ENCODE measurements at places on chromosomes 6 and 20. TPM values are rescaled to one million over a fixed set of nuclear protein-coding genes. Genes with fewer than 3 reads are reported as not detected.

ACTL10 gene
- 1.7 TPM for total RNA-seq

SLC18B1 gene
- total RNA-seq: 19.3 TPM

FAM135A gene
- total RNA-seq: 33.4 TPM

RAET1L gene
- total RNA-seq: not detected

DNA sequence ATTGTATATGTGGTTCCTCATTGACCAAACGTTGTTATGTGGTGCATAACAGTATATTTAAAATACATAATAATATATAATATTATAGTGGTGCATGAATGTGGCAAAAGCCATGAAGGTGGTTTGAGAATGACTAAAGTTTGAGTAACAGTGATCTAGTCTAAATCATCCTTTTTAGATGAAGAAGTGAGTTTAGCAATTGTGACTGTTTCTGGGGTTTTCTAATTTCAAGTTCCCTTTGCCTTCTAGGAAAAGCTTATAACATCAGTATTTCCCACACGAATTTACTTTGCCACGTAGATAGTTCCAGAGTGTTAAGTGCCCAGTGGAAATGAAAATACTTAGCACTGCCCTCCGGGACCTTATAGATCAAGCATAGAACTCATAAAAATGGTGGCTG, 40.9 kb downstream of the ARFGEF2 start:
- no peak for DNase-seq

- no peak for DNase-seq
These were observed 87.1 kb downstream of the CFAP61 start for GRCh38 chr20:20139403-20139802.

DNA sequence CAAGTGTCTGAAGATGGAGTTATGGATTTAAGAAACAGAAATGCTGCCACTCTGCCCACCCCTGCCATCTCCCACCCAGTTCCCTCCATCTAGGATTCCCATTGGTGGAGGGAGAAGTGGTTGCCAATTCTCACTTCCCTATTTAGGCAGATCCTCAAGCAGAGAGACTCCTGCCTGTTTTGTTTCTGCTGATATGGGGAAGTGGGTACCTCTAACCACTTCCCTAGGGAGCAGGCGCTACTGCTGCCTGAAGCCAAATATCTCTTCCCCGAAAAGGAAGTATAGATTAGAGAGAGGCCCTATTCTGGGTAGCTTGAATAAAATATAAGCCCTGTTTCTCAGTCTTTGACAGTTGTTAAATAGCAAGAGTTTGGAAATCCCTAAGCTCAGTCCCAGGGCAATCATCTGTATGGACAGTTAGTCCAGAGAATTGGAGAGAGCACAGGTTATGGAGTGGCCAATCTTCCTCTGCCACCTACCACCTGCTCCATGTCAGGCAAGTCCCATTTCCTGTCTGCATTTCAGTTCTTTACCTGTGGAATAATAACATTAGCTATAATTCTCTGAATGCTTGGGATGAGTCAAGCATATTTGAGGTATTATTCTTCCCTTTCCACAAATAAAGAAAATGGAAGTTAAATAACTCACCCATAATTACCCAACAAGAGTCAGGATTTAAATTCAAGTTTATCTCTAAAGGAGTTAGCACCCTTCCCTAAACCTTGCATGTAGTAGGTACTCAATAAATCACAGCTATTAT, 2.6 kb upstream of the ADGB start:
- no peak for DNase-seq

Measured in type B pancreatic cell (in vitro differentiated cells).